ENCODE measurements at places on chromosomes 11 and 22.
A peak's percentile ranks its signal among the peaks of the same experiment; 100 is the strongest.

DNA sequence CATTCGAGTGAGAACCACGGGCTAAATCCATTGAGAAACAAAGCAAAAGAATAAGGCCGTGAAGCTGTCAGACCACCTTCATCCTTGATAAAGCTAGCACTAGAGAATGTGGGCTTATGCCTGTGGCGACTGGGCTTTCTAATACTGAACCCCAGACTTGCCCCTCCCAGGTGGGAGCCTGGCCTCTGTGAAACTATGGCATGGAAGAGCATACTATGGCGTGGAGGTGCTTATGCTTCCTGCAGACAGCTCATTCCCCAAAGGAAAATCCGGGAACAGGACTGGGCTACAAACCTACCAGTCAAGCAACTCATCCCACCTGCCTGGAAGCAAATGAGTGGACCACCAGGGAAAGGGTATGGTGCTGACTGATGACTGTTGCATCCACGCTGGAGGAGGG lies 92.4 kb downstream of the ZC3H12C start:
- no peak for DNase-seq

GRCh38 chr11:130063451-130063850 lies 6.2 kb upstream of the APLP2 start:
- DNase-seq, result no peak

GRCh38 chr11:81007046-81007445 lies 1566.2 kb upstream of the TENM4 start:
- DNase-seq, result no peak

DNA sequence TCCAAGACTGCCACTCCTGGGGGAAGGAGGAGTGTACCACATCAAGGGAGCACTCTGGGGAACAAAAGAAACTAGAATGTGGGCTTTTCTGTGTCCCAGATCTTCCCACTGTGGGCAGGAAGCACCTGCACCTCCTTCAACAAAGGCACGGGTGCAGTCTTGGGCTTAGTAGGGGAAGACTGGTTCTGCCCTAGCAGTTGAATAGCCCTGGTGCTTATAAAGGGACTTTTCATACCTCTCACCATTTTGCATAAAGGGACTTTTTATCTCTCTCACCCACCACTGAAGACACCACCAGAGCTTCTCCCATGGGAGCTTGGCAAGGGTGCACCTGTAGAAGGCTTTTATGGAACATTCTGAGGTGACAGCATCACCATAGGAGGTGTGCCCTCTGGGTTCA lies 65.8 kb upstream of the MS4A8 start:
- DNase-seq, result no peak

- no peak for DNase-seq
Observed at GRCh38 chr11:131671320-131671719, 300.9 kb downstream of the NTM start.

DNA sequence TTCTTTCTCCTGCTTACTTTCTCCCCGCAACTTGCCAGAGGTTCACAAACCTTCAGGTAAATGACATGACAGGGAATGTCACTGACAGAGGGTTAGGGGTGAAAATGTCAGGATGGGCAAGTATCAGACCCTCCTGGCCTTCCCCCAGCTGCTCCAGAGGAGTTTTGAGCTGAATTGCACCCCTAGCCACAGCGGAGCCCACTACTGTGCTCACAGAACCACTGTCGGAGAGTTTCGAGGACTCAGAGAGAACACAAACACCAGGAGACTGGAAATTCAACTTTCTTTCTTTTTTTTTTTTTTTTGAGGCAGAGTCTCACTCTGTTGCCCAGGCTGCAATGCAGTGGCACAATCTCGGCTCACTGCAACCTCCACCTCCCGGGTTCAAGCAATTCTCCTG lies 21.5 kb upstream of the P2RY2 start:
- no peak for DNase-seq

GRCh38 chr22:49023161-49023878 lies 804.4 kb downstream of the BRD1 start:
- DNase-seq, result no peak

DNA sequence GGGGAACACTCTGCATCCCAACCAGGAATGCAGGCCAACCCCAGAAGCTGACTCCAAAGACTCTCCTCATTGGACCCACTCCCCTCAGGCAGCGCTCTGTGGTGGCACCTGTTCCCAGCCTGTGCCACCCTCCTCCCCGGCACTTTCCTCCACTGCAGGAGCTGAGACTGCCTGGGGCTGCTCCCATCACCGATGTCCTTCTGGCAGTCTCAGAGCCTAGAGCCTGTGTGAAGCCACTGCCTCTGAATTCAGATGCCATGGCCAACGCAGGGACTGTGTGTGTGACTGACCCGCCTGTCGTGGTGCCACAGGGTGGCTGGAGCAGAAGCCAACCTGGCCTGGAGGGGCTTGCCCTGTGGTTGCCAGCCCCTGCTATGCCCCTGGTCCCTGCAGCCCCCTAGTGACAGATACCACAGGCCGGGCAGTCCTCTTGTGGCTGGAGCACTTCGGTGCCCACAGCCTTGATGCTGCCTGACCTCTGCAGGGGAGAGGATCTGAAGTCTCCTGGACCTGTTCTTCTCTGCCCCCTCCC lies 43.2 kb downstream of the TBX1 start:
- DNase-seq, result no peak

DNA sequence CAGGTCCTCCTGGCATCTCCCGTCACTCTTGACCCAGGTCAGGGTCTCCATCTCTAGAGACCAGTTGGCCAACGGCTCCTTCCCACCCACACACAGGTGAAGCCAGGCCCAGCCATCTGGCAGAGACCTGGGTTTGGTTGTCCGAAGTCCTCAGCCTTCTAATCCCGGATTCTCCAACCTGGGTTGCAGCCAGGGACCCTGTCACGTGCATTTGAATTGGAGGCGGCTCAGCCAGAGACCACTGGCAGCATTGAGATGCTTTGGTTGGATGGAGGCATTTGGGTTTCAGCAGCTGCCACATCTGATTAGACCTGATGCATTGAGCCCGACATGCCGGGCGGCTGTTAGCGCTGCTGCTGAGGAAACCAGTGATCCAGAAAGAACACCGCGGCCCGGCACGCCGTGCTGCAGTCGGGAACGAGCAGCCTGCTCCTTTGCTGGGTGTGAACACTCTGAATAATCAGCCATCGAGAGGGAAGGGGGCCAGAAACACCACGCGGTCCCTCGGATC lies 163.2 kb downstream of the BRD1 start:
- no peak for DNase-seq

GRCh38 chr11:65225279-65226102 lies 36.3 kb upstream of the POLA2 start:
- peak; percentile 67 for DNase-seq

- no peak for DNase-seq
Observed at GRCh38 chr11:121282886-121283502, 9.6 kb upstream of the SC5D start.

DNA sequence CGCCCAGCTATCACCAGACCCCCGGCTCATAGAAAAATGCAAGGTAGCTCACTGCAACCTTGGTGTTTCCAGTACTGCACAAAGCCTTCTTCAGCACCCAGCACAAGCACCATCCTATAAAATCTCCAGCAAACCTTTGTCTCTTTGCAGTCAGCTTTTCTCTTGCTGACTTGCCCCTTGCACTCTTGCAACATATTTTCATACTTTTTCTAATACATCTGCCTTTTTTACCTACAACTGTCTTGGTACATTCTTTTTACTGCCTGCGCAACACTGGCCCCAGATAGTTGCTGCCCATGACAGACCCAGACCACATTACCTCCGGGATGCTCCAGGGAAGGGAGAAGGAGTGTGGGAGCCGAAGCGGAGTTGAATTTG lies 142.4 kb downstream of the MPPED1 start:
- DNase-seq, result no peak

GRCh38 chr11:95322539-95322938 lies 91.5 kb upstream of the SESN3 start:
- no peak for DNase-seq

DNA sequence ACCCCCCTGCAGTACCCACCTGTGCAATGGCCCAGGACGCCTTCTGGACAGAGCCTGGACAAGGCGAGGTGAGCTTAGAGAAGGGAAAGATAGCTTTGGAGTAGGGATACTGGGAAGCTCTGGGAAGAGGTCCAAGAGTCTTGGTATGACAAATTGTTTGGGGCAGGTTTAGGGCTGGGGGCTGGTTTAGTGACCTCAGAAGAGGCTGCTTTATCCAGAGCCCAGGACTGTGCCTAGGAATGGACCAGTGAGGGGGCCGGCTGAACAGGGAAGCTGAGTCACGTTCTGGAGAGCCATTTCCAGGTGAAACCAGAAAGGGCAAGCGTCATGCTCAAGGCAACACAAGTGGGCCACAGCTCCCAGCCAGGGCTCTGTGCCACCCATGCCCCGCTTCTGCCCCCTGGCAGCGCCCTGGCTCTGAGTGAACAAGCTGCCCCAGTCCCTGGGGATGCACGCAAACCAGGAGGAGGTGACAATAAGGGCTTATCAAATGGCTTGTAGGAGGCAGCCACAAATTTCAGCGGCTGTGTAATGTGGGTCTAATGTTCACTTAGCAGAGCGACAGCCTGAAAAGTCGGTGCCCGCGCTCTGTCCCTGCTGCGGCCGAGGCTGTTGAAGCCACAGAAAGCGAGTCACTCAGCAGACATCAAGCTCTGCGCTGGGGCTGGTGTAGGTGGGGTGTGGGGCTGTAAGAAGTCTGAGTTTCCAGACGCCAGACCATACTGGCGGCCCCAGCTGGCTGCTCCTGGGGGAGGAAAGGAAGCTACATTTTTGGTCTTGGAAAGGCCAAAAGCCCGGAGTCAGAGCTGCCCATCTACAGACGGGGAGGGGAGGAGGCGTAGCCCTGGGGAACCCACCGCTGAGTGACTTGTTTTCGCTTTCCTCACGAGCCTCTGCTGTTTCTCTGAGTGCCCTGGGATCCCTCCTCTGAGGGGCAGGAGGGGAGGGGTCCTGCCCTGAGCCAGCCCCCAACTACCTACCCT lies 18.3 kb upstream of the SYT7 start:
- DNase-seq, result no peak

- DNase-seq, result no peak
Observed at GRCh38 chr11:69630017-69630416, 10.9 kb upstream of the CCND1 start.

GRCh38 chr11:46916286-46917108 lies 1.9 kb downstream of the LRP4 start:
- DNase-seq, result no peak

DNA sequence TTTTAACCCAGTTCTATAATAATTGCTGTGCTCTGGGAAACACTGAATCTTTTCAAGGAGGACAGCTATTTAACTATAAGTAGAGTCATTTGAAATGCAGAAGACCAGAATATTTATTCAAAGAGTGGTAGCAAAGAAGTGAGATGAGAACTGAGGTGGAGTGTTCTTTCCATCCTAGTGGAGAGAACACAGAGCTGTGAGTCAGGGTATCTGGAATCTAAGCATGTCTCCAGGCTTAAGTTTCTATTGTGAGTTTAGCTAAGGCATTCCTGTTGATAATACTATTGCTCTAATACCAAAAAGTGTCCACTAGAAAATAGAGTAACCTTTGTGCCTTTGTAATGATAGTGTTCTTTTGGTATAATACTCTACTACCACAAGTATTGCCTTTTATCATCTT lies 32.4 kb downstream of the JAM3 start:
- DNase-seq, result no peak

Measured in T-cell (primary cell).